ENCODE measurements at places on chromosomes 1 and 21.
A peak's percentile ranks its signal among the peaks of the same experiment; 100 is the strongest.

GRCh38 chr1:77018761-77019160, 151.5 kb downstream of the ST6GALNAC5 start:
- DNase-seq = peak; percentile 69

DNA sequence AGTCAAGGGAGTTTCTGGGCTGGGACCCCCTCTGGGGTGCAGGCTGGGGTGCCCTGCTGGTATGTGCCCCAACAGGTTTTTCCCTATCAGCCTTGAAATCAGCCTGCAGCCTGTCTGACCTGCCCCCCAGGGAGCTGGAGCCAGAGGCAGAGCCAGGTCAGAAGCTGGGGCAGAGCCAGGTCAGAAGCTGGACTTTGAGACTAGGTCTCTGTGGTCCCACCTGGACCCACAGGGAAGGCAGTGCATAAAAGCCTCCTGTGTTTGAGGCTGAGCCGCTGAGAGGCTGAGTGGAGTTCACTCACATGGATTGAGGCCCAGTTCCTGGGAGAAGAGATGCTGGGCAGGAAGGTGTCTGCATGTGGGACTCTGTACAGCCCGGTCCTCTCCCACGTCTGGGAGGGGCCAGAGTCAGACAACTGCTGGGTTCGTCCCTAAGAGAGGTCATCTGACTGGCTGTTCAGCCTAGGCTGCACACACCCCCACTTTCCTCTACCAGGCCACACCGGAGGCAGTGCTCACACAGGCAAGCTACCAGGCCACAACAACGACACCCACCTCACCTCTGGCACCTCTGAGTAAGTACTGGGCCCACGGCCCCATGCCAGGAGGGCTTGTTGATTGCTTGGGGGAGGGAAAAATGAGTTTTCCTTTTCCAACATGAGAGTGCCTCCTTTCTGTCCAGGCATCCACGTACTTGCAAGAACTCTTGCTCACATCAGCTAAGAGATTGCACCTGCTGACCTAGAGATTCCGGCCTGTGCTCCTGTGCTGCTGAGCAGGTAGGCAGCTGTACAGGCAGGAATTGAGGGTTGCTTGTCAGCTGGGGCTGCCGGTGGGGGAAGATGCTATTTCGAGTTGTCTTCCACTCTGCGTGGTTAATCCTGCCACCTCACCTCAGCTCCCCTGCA, at the start of gene ANXA9:
Gene ANXA9, plus strand, starts transcription at position 488 of the 908 bp plus-strand sequence. CDS start 814 bp downstream, outside the sequence.
- DNase-seq = peak; percentile 19

DNA sequence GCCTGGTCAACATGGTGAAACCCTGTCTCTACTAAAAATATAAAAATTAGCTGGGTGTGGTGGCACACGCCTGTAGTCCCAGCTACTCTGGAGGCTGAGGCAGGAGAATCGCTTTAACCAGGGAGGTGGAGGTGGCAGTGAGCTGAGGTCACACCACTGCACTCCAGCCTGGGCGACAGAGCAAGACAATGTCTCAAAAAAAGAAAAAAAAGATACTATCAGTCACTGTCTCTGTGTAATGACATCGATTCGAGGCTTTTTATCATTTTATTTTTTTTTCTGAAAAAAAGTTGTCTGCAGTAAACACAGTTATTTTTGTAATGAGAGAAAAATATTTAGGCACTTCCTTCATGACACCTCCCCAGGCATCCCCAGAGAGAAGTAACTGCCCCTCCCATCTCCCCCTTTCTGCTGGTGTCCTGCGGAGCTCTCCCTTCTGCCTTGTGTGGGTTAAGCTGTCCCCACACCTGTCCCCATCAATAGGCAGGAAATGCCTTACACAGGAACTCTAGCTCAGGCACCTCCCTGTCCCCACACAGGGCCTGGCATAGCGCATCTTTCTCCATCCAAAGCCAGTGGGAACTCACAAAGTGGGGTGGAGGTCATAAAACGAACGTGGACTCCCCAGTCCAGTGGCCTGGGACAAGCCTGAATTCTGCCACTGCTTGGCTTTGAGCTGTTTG, 132.0 kb downstream of the SYF2 start:
- no peak for DNase-seq

GRCh38 chr1:117229217-117229616, 18.5 kb upstream of the VTCN1 start:
- no peak for DNase-seq

- DNase-seq = no peak
Measured at GRCh38 chr1:188129856-188130838, 1301.4 kb downstream of the PLA2G4A start.

GRCh38 chr1:181044449-181044966, 10.7 kb downstream of the MR1 start:
- no peak for DNase-seq

DNA sequence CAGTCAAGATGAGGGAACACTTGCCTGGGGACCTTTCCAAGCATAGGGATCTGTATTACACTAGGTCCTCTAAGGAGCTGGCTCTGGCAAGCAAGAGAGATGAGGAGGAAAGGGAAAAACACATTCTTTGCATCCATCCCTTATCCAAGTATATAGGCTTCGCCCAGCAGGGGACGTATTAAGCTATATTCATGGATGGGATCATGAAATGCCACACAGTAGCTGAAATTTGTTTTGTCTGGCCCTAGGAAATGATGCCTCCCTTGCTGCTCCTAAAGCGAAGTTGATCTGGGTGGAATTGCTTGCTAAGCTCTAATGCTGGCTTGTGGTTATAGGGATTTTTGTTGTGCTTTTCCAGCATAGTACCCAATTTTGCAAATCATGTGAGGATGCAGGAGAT, 32.1 kb downstream of the CENPF start:
- DNase-seq = no peak

DNA sequence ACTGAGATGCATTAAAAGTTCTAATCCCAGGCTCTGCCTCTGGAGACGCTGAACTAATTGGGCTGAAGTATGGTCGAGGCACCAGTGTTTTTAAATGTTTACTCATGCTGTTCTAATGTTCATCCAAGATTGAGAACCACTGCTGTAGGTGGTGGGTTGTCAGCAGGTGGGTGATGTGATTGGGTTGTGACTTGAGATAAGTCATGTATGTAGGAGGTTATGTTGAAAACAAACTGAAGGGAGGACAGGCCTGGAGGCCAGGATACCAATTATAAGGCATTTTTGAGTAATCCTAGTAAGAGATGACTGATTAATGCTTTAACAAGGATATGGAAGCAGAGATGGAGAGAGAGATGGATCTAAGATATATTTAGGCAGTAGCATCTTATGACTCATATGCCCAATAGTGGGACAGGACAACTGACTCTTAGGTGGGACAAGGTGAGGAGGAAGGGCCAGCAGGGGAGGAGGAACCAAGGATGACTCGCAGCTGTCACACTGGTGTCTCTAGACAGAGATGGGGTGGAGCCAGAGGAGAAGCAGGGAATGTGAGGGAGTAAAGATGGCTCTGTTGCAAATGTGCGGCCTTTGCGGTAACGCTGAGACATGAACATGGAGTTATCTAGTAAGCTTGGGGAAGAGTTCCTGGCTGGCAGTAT, 29.3 kb downstream of the RAB4A start:
- no peak for DNase-seq

DNA sequence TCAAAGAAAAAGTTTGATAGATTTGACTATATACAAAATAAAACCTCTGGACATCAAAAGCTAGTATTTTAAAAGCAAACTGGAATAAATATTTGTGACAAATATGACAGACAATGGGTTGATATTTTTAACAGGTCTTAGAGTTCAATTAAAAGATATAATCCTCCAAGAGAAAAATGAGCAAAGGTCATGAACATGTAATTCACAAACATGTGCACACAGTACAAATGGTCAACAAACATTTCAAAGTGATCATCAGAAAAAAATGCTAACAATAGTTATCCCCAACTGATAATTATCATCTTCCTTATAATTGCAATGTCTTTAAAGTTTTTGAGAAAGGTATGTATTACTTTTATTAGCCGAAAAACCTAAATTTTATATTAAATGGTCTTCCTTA, 32.0 kb downstream of the WDR64 start:
- no peak for DNase-seq
